Mesangial cell (primary cell): ENCODE measurements at places on chromosomes 6 and 20. TPM values are rescaled to one million over a fixed set of nuclear protein-coding genes. Genes with fewer than 3 reads are reported as not detected.

Gene GTSF1L
- not detected in 2 replicates for total RNA-seq

Gene TFAP2C
- total RNA-seq: 0.13 and 1.5 TPM in 2 replicates

Gene CEP85L
- 4.6 TPM in 2 replicates for total RNA-seq

Gene ZNF165
- 0.89 and 1.1 TPM in 2 replicates for total RNA-seq
